ENCODE measurements at places on chromosomes 16 and 17.

GRCh38 chr16:50933262-50933661 is 191.4 kb downstream of the CYLD start:
- no peak for DNase-seq

DNA sequence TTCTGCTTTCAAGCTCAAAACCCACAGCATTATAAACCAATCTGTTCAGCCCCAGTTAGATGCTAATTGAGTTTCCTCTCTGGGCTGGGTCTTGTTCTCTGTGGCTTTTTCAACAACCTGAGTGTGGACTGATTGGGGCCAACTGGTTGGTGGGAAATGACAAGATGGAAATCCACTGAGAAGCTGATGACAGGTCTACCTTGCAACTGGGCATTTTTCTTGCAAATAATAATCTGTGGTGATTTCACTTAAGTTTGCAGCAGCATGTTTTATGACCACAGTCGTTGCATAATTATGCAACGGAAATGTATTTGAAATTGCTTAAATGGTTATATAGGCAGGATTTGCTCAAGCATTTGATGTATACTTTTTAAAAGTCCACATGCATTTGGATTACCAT is 69.9 kb downstream of the AKAP1 start:
- DNase-seq, result no peak

- no peak for DNase-seq
Measured at GRCh38 chr16:85246973-85247372, 134.7 kb upstream of the CIBAR2 start.

GRCh38 chr16:85004587-85005205 is 6.6 kb downstream of the ZDHHC7 start:
- DNase-seq, result no peak

GRCh38 chr17:17200831-17201230 is 5.3 kb downstream of the PLD6 start:
- no peak for DNase-seq

- no peak for DNase-seq
Measured at GRCh38 chr16:86444261-86444660, 66.1 kb upstream of the FOXF1 start.

- no peak for DNase-seq
Measured at GRCh38 chr16:69327585-69328310, 2.6 kb downstream of the PDF start.

DNA sequence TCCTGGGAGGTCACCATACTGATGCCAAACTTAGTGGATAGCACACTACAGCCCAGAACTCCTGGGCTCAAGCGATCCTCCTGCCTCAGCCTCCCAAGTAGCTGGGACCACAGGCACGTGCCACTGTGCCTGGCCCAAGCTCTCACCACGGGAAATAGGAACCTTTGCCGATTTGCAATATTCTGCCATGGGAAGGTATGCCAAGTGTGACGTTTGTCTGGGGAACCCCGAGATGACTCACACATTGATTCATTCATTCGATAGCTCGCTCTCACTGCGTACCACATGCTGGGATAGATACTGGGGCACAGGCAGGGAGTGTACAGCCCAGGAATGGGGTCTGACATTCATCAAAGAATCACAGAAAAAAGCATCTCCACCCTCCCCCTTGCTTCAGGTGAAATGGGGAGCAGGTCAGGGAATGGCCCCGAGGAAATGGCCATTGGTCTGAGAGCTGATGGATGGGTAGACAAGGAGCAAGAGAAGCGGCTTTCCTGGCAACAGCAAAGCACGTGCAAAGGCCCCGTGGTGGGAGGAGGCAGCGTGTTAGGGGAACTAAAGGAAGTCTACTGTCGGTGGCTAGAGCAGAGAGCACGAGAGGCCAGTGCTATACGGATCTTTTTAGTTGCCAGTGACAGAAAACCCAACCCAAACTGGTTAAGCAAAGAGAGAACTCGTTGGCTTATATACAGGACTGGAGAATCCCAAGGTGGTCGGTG is 44.1 kb downstream of the DNAH17 start:
- no peak for DNase-seq

- no peak for DNase-seq
Measured at GRCh38 chr16:85587762-85588556, 25.2 kb upstream of the GSE1 start.

- DNase-seq, result no peak
Measured at GRCh38 chr17:60565233-60565632, 34.8 kb upstream of the PPM1D start.
